NCI-H446 treated with DMSO at 0.1 percent for 48 hours (cell line): ENCODE measurements at places on chromosomes 1 and 21.
A peak's percentile ranks its signal among the peaks of the same experiment; 100 is the strongest.

DNA sequence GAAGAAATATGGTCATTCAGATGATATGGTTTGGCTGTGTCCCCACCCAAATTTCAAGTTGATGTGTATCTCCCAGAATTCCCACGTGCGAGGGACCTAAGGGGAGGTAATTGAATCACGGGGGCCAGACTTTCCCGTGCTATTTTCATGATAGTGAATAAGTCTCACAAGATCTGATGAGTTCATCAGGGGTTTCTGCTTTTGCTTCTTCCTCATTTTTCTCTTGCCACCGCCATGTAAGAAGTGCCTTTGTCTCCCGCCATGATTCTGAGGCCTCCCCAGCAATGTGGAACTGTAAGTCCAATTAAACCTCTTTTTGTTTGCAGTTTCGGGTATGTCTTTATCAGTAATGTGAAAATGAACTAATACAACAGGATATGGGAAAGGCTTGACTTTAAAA is 1.4 kb upstream of the DPM3 start:
- DNase-seq = no peak

GRCh38 chr1:66893712-66894111 is 30.9 kb downstream of the DNAI4 start:
- no peak for DNase-seq

- no peak for DNase-seq
These were observed 627.4 kb upstream of the NR5A2 start for GRCh38 chr1:199399996-199400724.

DNA sequence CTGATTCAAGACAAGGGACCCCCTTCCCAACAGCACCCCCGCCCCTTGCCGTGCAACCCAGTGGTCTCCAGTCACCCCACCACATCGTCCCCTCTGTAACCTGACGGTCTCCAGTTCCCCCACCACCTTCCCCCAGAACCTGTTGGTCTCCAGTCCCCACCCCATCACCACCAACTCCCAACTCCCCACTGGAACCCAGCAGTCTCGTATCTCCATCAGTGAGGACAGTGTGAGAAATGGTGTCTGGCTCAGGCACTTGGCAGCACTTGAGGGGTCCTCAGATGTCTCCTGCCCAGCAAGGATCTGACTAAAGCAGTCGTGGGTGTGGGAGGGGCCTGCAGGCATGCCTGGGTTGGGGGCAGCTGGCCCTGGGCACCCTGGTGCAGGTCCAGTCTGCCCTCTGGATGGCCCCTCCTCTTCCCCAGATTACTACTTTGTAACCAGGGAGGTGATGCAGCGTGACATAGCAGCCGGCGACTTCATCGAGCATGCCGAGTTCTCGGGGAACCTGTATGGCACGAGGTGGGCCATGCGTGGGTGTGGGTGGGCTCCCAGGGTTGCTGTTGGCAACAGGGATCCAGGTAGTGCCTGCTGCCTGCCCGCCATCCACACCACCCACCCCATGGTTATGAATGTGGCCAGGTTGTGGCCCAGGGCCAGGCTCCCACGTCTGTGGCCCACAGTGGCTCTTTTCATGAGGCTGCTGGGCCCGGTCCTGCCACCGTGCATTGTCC is 3.1 kb upstream of the GJC2 start:
- no peak for DNase-seq

DNA sequence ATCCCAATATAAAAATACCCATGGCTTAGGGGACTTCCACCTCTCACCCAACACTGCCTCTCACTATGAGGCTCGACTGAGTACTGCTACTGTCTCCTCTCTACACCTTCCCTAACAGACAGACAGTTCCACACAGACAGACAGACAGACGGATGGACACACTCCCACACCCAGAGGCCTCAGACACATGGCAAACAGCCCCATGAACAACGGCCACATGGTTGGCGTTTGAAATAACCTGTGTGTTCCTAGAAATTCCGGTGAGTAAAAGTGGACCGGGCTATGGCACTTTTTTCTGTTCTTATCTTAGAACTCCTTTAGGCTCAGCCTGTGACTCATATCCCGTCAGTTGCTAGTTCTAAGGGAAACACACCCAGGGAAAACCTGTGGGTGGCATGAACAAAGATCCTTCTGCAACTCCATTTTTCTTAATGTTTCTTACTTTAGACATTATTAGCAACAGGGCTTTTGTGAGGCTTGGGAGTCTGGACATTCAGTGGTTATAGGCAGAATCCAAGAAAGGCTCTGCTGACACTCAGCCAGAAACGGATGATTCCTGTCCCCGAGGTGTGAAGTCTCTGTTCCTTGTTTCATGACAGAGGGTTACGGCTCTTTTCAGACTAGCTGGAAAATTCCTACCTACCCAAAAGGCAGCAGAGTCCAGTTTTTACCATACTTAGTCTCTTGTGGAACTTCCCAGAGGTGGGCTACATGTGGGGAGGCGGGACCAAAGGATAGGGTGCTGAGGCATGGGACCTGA is 90.5 kb upstream of the TLR5 start:
- DNase-seq = no peak

- no peak for DNase-seq
These were observed 16.2 kb downstream of the CCSAP start for GRCh38 chr1:229326601-229327000.

GRCh38 chr1:110462964-110463363 is 12.0 kb downstream of the PROK1 start:
- DNase-seq = no peak

DNA sequence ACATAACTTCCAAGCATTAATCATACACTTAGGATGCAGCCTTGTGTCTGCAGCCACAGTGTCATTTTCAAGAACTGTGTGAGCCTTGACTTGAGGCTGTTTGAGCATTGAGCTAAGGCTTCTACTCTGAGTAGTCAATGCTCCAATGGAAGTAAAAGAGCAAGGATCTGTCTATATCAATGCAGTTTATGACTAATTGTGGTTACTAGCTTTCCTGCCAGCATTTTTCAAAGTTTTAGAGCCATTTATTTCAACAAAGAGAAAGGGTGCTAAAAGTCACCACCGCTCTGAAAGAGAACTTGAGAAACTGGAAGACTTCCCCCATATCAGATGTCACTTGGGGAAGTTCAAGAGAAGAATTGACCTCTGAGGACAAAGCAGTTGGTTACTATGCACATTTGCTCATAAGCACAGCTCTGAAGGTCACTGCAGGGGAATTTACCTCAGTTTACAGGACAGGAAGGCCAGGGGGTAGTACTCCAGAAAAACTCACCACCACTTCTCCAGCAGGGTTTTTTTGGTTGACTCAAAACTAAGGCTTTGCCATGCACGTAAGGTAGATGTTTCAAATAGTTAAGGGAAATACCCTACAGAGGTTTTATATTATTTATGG is 24.5 kb upstream of the RGS1 start:
- no peak for DNase-seq

DNA sequence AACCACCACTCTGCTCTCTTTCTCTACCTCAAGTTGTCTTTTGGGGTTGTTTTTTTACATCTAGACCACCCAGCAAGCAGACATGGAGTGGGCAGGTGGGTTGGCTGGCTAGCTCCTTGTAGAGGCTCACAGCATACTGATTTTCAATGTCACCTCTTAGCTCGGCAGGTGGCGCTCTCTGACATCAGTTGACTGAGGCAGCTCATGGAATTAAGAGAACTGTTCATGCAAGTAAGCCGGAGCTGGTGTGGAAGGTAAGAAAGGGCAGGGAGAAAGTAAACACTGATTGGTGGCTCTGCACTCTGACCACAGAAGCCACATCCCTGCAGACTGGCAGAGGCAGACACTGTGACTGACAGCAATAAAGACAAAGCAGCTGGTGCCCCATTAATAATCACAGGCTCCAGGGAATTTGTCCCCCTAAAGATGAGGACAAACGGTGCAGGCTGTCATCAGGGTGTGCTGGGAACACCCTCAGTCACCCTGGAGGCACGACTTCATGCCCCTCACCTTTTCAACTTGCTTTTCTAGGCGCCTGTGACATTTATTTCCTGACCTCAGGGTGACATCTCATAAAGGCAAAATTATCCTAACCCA is 226.8 kb downstream of the LMX1A start:
- DNase-seq = peak; percentile 40

- no peak for DNase-seq
These were observed 3.9 kb downstream of the MAGI3 start for GRCh38 chr1:113394043-113394862.

DNA sequence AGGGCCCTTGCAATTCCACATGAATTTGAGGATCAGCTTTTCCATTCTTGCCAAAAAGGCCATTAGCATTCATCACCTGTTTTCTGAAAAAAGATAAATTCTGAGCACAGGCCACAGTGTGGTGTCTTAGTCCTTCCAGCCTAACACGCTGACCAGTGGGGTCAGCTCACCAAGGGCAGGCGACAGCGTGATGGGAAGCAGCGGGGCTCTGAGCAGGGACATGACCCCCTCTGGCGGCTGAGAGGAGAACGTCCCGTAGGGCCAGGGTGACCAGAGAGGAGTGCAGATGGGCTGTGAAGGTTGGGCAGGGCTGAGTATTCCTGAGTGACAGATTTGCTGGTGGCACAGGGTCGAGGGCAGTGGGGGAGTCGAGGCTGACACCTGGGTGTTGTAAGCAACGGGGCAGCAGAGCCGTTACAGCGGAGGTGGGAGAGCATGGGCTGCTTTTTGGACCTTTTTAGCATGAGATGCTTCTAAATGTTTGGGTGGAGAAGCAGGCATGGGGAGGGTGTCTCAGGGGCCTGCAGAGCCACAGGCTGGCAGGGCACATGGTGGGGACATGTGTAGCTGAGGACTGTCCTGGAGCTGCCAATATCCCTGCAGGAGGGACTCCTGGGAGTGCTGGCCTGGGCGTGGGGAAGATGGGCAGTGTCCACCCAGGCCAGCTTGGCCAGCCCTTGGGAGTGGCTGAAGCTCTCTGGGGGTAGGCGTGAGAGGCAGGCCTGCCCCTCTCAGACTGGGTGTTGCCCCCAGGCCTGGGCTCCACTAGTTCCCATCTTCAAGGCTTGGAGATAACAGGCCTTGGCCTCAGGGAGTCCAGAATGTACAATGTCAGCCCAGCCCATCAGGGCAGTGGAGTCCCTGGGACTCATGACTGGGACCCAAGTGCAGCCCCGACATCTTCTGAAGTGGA is 8.6 kb upstream of the CALML6 start:
- peak; percentile 36 for DNase-seq
